ENCODE measurements at places on chromosomes 5 and 9. TPM values are rescaled to one million over a fixed set of nuclear protein-coding genes. Genes with fewer than 3 reads are reported as not detected.

The SAPCD2 gene
- total RNA-seq: 8.2 TPM

The GFPT2 gene
- 15.6 TPM for total RNA-seq

DNA sequence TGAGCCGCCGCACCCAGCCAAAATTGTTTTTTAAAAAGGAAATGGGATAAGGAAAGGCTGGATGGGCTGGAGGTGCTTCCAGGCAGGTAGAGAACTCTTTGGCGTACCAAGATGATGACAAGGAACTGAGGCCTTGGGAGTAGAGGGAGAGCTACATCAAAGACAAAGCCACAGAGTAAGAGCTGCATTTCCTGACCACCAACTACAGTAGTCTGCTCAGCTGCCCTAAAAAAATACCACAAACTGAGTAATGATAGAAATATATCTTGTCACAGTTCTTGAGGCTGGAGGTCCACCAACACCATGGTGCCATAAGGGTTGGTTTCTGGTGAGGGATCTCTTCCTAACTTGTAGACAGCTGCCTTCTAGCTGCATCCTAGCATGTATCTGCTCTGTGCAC, 8.2 kb downstream of the OR1K1 start:
- DNase-seq: no peak

GRCh38 chr9:116191576-116192415, 38.2 kb downstream of the PAPPA start:
- no peak for DNase-seq

DNA sequence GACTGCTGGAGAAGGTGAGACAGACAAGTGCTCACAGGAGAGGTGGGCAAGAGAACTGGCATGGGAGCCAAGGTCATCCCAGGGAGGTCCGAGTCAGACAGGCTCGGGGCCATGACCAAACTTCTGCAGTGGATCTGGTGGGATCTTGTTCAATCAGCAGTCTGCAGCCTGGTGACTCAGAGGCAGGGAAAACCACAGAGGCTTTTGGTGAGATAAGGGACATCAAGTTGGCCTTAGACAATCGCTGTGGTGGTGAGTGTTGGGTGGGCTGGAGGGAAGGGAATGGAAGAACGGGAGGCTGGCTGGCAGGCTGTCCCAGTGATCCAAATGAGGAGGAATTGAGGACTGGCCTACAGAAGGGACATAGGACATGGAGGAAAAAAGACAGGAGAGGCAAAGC, 123.8 kb downstream of the TMEM174 start:
- no peak for DNase-seq

The OGN gene
- total RNA-seq: 1.5 TPM

- DNase-seq: no peak
Measured at GRCh38 chr9:132430998-132431397, 21.0 kb downstream of the CFAP77 start.

DNA sequence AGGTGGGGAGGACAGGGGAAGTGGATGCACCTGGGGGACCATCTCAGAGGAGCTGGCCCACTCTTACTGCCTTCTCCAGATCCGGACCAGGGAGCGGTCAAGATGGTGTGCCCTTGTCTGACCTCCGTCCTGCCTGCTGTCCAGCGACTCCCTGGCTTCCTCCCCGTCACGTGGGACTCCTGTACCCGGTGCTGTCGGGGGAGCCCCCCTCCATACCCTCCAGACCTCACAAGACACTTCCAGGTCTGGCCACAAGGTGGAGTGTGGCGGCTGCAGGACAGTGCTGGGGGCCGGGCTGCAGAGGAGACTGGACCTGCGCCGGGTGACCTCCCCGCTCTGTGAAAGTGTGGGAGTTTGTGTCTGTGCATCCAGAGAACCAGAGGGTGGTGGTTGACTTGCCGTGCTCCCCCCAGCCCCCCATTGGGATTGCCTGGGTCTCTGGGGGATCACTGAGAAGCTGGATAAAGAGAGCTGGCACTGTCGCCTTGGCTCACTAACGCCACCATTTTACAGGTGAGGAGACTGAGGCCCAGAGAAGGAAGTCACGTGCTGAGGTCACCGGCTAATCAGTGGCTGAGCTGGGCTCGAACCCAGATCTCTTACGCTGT, 1.9 kb upstream of the CRB2 start:
- no peak for DNase-seq

The EFNA5 gene
- 7.8 TPM for total RNA-seq

DNA sequence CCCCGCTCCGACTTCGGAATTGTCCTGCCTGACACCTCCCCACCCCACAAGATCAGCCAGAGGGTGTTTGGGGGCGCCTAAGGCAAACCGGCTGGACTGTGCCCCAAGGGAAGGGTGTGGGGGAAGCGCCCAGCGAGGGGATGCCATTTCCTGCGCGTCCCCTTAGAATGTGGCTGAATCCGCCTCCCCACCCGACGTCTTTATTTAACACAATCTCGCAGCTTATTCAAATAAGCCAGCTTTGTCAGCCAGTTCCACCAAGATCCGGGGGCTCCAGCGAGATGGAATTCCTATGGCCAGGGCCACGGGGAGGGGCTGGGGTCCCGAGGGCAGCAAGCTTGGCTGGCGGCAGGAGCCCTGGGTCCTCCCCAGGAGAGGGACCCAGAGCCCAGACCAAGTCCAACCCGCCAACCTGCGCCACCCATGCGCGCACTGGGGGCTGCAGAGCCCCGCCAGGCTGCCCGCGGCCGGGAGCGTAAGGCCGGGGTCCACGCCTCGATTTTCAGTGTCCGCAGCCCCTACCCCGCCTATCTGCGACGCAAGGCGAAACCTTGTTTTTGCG, 7.4 kb downstream of the IRX4 start:
- DNase-seq: no peak

- DNase-seq: no peak
Measured at GRCh38 chr5:118891252-118891651, 97.1 kb downstream of the DTWD2 start.

- DNase-seq: no peak
Measured at GRCh38 chr5:139696894-139697658, 48.9 kb downstream of the CXXC5 start.

DNA sequence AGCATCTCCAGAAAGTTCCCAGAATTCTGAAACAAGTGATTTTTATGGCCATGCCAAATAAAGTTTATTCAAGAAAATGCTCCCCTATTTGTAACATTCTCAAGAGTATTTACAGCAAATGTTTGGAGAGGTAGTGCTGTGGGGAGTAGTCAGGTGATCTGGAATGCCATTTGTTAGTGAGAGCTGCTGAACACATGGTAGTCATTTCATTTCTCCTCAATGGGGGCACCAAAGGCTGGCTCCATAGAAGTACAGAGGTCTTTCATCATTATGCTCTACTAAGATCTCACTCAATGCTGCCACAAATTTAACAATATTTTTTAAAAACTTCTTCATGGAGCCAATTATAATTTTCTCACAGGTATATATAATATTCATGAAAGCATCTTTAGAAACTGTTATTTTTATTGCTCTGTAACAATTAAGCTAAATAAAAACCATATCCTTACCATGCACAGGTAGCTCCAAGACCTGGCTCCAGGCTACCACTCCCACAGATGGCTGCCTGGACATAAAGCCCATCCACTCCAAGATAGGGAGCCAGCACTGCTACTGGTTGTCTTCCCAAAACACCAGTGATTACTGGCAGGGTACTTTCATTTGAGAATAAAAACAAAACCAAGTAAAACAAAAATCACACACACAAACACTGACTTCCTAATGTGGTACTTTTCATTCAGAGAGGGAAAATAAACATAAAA, 200.8 kb downstream of the PLK2 start:
- no peak for DNase-seq

- no peak for DNase-seq
Measured at GRCh38 chr9:71147368-71147767, 25.9 kb upstream of the TRPM3 start.
